Pancreas (tissue), 10 donors: ENCODE measurements at places on chromosomes 11 and 22. TPM values are rescaled to one million over a fixed set of nuclear protein-coding genes. Genes with fewer than 3 reads are reported as not detected.

The OR51B5 gene
- polyA plus RNA-seq = 0.05 TPM

The ACTN3 gene
- not detected for polyA plus RNA-seq

The CRYBB1 gene
- 0.14 TPM for polyA plus RNA-seq

The RIMBP3B gene
- not detected for polyA plus RNA-seq

The POGLUT3 gene
- polyA plus RNA-seq = 4.8 TPM

The PAX6 gene
- 75.0 TPM for polyA plus RNA-seq

The MYBPC3 gene
- polyA plus RNA-seq = 0.14 TPM

The CD3G gene
- 0.04 TPM for polyA plus RNA-seq

The MICAL2 gene
- 4.8 TPM for polyA plus RNA-seq

The TMEM121B gene
- 0.23 TPM for polyA plus RNA-seq

The FXYD6 gene
- polyA plus RNA-seq = 14.3 TPM

The CD3D gene
- polyA plus RNA-seq = 0.14 TPM

The GANAB gene
- polyA plus RNA-seq = 88.1 TPM

The KCNJ4 gene
- polyA plus RNA-seq = not detected

The CCDC116 gene
- 1.3 TPM for polyA plus RNA-seq

The DEFB131B gene
- not detected for polyA plus RNA-seq

The SLC6A5 gene
- not detected for polyA plus RNA-seq

The KRTAP5-7 gene
- 0.15 TPM for polyA plus RNA-seq

The POU2AF2 gene
- 1.9 TPM for polyA plus RNA-seq

The HBG2 gene
- polyA plus RNA-seq = not detected

The SLC5A4 gene
- polyA plus RNA-seq = 0.19 TPM

The PHOX2A gene
- 0.61 TPM for polyA plus RNA-seq

The OR11H1 gene
- polyA plus RNA-seq = 0.12 TPM

The TMEM132A gene
- 5.9 TPM for polyA plus RNA-seq

The RGL4 gene
- polyA plus RNA-seq = 0.72 TPM

The FBLN1 gene
- polyA plus RNA-seq = 12.0 TPM

The PDGFD gene
- 23.5 TPM for polyA plus RNA-seq

The CDPF1 gene
- 12.0 TPM for polyA plus RNA-seq

The THYN1 gene
- polyA plus RNA-seq = 26.3 TPM

The KCTD17 gene
- polyA plus RNA-seq = 11.8 TPM

The MMP8 gene
- 0.08 TPM for polyA plus RNA-seq

The SLC36A4 gene
- 8.0 TPM for polyA plus RNA-seq

The PGA5 gene
- polyA plus RNA-seq = 0.70 TPM

The SESN3 gene
- polyA plus RNA-seq = 1.6 TPM

The OR56A1 gene
- polyA plus RNA-seq = not detected

The MRGPRX3 gene
- polyA plus RNA-seq = not detected

The HSPB2 gene
- 1.5 TPM for polyA plus RNA-seq

The CDC42BPG gene
- polyA plus RNA-seq = 11.6 TPM

The DUSP8 gene
- 12.7 TPM for polyA plus RNA-seq

The DRAP1 gene
- 58.5 TPM for polyA plus RNA-seq

The PHLDA2 gene
- polyA plus RNA-seq = 5.9 TPM

The NCR3LG1 gene
- polyA plus RNA-seq = 0.85 TPM

The KCNE3 gene
- 4.1 TPM for polyA plus RNA-seq

The SMC1B gene
- polyA plus RNA-seq = not detected
